Upper lobe of left lung (tissue), 6 donors: ENCODE measurements at places on chromosomes 4 and X.

DNA sequence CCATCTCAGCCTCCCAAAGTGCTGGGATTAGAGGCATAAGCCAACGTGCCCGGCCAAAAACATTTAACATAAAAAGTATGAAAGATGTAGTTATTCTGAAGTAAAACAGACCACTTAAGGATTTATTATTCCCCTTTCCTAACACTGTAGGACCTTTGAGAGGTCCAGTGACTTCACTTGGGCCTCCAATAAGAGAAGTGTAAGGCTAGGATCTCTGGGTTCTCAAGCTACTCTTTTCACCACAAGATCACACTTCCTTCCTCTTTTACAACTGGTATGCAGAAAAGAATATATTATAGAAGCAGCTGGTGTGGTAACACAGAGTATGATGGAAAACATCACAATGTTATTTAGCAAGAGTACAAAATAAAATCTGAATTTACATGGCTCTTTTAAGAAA lies 30.2 kb upstream of the CCNG2 start:
- DNase-seq, result no peak

DNA sequence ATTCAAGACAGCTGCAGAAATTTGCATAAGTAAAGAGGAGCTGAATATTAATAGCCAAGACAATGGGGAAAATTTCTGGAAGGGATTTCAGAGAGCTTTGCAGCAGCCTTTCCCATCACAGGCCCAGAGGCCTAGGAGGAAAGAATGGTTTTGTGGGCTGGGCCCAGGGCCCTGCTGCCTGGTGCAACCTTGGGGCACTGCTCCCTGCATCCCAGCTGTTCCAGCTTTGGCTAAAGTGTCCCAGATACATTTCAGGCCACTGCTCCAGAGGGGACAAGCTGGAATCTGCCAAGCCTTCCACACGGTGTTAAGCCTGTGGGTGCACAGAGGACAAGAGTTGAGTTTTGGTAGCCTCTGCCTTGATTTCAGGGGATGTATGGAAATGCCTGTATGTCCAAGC lies 185.6 kb upstream of the SFRP2 start:
- DNase-seq, result no peak

DNA sequence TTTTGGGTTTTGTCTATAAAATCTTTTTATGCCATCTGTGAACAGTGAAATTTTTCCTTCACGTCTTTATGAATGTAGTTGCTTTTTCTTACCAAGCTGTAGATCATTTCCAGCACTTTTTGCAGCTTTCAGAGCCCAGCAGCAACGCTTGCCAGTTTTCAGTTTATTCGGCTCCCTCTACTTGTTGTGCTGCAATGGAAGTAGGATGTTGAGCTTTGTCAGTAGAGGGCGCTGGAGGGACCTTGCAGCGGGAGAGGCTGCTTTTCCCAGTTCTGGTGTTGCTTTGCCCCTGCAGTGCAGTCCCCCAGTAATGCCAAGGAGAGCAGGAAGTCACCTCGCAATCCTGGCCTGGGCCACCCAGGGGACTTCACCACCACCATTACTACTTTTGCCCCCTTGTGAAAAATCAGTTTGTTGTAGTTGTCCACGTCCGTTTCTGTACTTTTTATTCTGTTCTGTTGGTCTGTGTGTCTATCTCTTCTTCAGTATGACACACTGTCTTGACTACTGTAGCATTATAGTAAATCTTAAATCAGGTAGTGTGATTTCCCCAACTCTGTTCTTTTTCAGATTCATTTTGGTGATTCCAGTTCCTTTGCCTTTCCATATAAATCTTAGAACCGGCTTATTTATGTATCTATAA lies 21.8 kb downstream of the CMC4 start:
- DNase-seq, result peak; percentile 38

DNA sequence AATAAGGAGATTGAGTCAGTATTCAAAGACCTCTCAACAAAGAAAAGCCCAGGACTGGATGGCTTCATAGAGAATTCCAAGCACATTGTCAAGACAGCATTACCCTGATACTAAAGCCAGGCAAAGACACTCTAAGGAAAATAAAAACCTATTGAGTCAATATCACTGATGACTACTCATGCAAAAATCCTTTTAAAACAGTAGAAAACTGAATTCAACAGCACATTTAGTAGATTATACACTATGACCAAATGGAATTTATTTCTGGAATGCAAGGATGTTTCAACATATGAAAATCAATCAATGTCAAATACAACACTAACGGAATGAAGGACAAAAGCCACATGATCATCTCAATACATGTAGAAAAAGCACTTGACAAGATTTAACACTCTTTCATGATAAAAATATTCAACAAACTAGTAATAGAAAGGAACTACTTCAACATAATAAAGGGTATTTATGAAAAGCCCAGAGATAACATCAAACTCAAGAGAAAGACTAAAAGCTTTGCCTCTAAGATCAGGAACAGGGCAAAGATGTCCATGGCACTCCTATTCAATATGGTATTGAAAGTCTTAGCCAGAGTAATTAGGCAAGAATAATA lies 633.3 kb downstream of the ANKRD50 start:
- no peak for DNase-seq

DNA sequence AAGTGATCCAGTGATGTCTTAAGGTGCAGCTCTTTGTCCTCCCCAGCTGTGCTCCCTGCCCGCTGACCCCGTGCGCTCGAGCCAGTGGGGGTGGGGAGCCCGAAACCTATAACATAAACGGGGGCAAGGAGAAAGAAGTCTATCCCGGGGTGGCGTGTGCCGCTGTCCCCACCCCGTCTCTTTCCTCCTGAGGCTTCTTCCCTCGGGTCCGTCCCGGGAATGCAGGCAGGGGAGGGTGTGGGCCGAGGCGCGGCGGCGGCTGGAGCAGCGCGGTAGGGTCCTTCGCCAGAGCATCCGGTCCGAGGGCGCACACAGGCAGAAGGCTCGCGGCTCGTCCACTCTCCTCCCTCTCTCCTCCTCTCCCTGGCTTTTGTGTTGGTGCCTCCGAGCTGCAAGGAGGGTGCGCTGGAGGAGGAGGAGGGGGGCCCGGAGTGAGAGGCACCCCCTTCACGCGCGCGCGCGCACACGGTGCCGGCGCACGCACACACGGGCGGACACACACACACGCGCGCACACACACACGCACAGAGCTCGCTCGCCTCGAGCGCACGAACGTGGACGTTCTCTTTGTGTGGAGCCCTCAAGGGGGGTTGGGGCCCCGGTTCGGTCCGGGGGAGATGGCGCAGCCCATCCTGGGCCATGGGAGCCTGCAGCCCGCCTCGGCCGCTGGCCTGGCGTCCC lies at the start of gene RAB33A:
RAB33A (plus strand) TSS at position 517 of the 681 bp plus-strand sequence; CDS start at position 618, 101 bp downstream.
- DNase-seq, result no peak

- DNase-seq, result no peak
Measured at GRCh38 chr4:31088600-31089230, 368.5 kb downstream of the PCDH7 start.

- no peak for DNase-seq
Measured at GRCh38 chr4:15376145-15376544, 51.7 kb upstream of the C1QTNF7 start.

DNA sequence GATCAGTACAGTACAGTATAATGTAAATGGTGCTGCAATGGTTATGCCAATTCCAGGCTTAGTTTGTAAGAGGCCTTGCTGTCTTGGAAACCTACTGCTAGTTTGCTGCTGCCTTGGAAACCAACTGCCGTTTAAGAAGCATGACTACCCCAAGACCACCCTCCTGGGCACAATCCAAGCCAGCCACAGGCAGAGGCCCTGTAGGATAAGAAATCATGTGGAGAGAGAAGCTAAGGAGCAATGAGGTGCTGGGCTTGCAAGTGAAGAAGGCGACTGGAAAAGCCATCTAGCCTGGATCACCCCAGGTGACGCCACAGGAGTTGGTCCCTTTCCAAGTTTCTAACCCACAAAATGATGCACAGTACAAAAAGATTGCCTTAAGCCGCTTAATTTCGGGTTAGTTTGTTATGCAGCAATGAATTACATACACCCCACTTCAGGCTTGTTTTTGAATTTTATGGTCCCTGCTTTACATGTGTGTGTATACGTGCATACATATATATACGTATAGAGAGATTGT lies 16.9 kb downstream of the ZFP42 start:
- no peak for DNase-seq

DNA sequence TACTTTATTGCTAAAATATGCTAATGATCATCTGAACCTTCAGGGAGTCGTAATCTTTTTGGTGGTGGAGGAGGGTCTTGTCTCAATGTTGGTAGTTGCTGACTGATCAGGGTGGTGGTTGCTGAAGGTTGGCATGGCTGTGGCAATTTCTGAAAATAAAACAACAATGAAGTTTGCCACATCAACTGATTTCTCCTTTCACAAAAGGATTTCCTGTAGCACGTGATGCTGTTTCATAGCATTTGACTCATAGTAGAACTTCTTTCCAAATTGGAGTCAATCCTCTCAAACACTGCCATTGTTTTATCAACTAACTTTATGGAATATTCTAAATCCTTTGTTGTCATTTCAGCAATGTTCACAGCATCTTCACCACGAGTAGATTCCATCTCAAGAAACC lies 19.3 kb downstream of the DDIT4L start:
- DNase-seq, result no peak

DNA sequence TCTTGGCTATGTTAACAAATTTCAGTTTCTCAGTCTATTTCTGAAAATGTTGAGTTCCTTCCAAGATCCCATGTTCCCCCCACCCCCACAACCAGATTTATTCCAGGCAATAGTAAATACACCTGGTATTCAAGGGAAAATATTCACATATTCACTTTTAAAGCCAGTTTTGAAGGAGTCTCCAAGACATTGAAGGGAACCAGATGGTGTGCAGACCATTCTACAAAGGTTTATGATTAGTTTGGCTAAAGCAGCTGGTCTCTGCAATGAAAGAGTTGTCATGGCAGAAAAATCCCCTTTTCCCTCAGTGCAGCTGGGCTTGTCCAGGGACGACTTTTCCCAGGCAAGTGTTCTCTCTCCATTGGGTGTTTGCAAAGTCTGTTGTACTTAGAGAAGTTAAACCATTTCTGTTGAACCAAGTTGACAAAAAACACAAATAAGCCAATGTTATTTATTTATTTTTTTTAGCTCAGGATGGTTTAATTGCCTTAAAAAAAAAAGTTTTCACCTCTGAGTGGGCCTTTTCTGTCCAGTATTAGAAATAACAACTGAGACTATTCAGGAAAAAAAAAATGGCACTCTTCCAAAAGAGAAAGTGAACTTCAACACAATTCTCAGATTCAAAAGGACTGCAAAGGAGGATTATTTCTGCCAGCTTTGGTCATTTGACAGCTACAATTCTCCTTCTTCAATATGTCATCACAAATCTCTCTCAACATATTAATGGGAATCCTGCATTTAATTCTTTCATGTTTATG lies 410.6 kb downstream of the IL1RAPL1 start:
- no peak for DNase-seq

DNA sequence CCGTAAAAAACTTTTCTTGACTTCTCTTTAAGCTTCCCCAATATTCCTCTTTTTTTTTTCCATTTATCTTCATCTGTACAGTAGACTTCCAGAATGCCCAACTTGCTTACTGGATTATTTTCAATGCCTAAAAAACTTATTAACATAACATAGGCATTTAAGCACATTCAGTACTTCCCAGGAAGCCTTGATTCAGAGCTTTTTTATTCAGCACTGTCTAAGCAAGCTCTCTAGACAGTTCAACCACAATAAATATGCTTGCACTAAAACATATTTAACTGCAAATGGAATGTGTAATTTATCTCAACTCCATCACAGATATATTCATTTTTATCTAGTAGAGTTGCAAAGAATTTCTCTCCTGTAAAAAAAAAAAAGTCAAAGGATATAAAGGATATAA lies 997.8 kb downstream of the ARAP2 start:
- no peak for DNase-seq

DNA sequence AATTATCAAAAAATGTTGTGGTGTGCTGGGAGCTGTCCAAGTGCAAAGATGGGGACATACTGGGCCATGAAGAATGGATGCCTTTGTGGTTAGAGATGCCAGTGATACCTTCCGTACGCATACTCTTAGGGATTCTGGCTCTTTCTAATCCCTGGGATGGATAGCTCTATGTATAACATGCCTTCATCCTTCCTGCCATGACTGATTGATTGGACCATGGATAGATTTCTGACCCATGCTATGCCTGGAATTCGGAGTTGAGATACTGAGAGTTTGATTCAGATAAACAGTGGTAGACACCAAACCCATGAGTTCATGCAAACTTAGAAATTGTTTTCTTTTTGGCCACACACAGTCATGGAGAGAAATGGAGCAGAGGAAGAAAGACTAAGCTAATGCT lies 147.2 kb upstream of the WDFY3 start:
- no peak for DNase-seq

GRCh38 chr4:8349664-8350236 lies 80.2 kb downstream of the HTRA3 start:
- no peak for DNase-seq

DNA sequence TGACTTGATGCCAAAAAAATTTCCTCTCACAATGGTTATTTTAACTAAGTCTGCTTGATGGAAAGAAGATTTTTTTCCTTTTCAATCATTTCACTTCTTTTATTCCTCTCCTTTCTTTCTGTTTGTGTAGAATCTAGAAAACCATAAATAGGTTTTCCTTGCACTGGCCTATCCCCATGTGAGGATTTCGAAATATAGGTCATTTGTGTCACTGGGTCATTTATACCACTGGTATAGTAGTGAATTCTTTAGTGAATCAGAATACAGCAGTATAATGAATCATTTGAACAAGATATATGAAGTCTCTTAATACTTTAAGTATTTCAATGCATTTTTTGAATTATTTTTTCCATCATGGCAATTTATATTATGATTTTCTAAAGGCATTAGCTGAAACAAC lies 26.6 kb downstream of the PCDH7 start:
- no peak for DNase-seq

DNA sequence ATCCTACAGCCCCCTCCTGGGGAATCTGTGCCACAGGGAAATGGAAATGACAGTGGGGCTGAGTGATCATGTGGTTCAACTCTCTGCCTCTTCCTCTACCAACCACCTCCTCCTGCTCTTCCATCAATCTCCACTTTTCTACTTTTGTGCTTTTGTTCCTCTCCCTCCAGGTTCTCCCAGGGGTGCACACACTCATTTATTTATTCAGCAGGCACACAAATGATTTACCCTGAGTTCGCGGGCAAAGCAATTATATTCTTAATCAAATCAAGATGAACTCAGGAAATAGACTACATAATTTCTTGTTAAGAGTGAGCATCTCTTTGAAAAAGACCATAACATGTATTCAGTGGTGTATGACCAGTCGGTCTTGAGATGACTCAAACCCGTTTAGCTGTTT lies 69.2 kb downstream of the VCX3A start:
- DNase-seq, result no peak

GRCh38 chr4:81211956-81212355 lies 3.1 kb downstream of the PRKG2 start:
- no peak for DNase-seq

DNA sequence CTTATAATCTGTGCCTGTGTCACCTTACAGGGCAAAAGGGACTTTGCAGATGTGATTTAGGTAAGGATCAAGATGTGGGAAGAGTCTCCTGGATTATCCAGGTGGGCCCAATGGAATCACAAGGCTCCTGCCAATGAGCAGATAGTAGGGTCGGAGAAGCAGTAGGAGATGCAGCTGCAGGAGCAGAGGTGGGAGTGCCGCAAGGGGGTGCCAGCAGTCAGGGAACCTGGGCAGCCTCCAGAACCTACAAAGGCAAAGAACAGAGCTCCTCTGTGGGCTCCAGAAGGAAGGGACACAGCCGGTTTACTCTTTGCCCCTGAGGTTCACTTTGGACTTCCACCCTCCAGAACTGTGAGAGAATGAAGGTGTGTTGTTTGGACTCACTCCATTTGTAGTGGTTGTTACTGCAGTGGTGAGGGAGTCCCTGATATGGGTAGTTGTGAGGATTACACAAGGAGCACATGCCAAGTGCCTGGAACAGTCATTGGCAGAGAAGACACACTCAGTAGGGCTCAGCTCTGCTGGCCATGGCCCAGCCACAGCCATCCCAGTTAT lies 318.5 kb downstream of the EVC2 start:
- no peak for DNase-seq
